Activated CD8-positive, alpha-beta memory T cell treated with anti-CD3 and anti-CD28 coated beads, Interleukin-2, amount 50 U/mL, for 48 hours (primary cell): ENCODE measurements at places on chromosomes 12 and 14.

GRCh38 chr12:98438656-98439230 is 76.6 kb upstream of the TMPO start:
- DNase-seq: no peak

DNA sequence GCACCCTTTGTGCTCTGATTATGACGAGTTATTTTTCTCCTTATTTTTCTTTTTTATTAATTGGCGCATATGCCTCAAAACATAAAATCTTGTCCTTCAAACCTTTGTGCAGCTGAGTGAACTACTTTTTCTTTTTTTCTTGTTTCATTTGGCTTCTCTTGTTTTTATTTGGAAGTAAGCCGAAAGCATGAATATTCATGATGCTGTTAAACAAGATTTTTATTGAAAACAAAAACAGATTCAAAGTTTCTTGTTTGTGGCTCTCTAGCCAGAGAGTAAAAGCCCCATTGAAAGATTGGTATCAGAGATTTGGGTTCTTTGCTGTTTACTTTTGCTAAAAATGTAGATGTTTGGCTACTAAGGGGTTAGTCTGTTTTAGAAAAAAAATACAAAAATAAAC is 183.8 kb downstream of the TMEM132C start:
- no peak for DNase-seq

GRCh38 chr12:89709157-89709994 is 738 bp upstream of the ATP2B1 start:
- peak; percentile 99 for DNase-seq

GRCh38 chr14:32630701-32631100 is 301.6 kb downstream of the AKAP6 start:
- DNase-seq: no peak

DNA sequence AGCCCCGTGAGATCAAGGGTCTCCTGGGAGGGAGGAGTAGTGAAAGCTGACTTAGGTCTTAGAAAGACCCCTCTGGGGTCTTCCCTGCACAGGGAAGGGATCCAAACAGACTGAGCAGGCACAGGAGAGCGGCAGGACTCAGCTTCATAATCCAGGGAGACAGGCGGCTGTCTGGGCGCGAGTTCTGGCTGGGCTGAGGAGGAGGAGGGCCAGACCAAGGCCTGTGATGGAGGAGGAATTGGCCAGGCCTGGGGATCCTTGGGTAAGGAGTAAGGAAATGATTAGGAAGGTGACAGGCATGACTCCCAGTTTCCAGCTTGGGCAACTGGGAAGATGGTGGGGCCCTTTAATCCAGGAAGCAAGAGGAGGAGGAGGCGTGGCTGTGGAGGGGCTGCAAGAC is 93.1 kb downstream of the DICER1 start:
- no peak for DNase-seq

DNA sequence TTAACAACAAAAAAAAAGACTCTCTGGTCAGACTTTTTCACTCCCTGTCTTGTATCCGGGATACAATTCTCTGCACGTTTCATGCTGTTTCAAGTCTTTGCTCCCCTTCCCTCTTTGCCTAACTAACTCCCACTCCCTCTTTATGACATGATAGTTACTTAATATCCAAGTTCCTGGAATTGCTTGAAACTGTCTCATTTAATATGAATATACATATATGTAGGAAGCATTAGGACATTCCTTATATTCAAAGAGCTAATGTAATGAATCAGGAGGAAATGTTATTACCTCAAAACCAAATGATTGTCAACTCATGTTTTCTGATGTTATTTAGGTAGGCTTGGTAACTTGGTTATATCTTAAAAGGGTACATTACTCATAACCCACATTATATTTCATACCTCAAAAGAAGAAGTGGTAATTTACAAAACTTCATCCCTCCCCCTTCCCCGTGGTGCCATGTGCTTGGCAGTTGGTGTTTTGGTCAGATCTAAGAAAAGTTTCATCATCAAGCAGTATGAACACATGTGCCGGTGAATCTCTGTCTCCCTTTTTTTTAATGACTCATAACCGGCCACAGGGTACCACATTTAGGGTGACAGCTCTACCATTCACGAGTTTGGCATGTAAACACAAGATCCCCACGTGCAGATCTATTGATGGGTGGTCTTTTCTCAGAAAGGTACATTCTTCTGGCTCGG is 56.5 kb downstream of the HCAR2 start:
- peak; percentile 63 for DNase-seq

DNA sequence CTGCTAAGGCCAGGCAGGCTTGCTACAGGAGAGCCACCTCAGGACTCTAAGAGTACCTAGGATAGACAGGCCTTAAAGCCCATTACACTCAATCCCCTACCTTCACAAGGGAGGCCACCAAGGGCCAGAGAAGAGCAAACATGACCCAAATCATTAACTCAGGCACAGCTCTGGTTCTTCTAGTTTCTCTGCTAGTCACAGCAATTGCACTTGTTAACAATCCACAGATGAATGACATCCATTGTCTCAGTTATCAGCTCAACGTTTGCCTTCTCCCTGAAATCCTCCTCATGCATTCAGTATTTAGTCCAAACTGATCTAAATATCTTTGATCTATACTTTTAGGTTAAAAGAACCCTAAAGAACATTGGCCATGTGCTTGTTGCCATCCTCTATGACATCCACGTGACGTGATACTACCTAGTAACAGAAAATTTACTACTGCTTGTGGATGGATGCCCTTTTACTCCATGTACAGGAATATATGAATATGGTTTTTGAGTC is 164.5 kb downstream of the STXBP6 start:
- DNase-seq: no peak

DNA sequence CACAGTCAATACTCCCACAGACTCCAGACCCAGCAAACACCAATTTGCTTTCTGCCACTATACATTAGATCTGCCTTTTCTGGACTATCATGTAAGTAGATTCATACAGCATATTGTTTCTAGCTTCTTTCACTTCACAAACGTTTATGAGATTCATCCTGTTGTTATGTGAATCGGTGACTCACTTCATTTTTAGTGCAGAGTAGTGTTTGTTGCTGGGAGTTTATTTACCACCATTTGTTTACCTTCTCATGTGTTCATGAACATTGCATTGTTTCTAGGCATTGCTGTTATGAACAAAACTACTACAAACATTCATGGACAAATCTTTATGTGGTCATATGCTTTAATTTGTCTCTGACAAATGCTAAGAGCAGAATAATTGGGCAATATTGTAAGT is 807.8 kb upstream of the TMEM132C start:
- no peak for DNase-seq

GRCh38 chr14:53375599-53375998 is 222.5 kb upstream of the DDHD1 start:
- no peak for DNase-seq

DNA sequence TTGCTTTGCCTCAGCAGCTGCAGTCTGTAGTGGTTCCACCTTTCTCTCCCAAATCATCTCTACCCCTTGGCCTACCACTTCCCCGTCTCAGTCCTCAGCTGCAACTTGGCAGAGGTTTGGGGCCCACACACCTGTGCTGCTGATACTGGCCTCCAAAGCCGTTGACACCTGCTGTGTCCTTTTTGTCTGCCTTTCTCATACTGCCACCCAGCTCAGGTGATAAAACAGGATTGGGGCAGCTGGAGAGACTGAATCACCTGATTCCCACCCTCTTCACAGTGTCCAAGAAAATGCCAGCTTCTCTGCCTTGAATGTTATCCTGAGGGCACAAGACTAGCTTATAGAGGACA is 103.7 kb downstream of the ETV6 start:
- no peak for DNase-seq

- no peak for DNase-seq
These were observed 35.2 kb downstream of the RILPL1 start for GRCh38 chr12:123498126-123498825.

- no peak for DNase-seq
These were observed 175.3 kb upstream of the CLEC14A start for GRCh38 chr14:38431156-38431555.

DNA sequence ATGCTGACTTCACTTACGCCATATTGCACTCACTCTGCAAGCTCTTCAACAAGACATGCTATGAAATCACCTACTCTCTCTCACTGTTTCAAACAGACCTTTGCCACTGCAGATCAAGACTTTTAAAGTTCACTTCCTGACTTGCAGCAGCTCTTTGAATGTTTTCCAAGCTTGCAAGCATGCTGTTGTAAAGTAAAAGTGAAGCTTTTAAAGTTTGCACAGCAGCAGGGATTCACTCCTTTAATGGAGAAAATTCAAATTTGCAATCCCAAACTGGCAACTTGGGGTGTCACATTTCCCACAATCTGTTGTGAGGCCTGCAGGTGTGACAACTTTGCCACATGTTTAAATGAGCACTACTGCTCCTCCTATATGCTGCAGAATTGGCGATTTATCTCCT is 270.9 kb downstream of the ALX1 start:
- no peak for DNase-seq

DNA sequence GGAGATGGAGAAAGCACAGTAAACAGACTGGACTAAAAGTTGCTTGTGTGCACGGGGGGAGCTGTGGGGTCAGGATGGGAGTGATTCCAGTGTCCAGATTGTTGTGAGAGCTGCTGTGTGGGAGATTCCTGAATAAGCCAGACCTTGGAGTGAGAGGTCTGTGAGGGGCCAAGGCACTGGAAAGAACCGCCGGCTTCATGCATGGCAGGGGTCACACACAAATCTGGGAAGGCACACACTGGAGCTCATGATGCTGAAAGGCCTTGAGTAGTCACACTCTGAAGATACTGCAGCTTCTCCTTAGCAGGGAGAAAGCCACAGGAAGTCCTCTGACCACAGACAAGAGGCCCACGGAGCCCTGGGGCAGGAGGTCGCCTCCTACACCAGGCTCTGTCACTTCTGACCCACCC is 23.1 kb downstream of the ADCY6 start:
- no peak for DNase-seq

GRCh38 chr14:21030531-21030930 is 514 bp downstream of the TPPP2 start:
- DNase-seq: no peak

DNA sequence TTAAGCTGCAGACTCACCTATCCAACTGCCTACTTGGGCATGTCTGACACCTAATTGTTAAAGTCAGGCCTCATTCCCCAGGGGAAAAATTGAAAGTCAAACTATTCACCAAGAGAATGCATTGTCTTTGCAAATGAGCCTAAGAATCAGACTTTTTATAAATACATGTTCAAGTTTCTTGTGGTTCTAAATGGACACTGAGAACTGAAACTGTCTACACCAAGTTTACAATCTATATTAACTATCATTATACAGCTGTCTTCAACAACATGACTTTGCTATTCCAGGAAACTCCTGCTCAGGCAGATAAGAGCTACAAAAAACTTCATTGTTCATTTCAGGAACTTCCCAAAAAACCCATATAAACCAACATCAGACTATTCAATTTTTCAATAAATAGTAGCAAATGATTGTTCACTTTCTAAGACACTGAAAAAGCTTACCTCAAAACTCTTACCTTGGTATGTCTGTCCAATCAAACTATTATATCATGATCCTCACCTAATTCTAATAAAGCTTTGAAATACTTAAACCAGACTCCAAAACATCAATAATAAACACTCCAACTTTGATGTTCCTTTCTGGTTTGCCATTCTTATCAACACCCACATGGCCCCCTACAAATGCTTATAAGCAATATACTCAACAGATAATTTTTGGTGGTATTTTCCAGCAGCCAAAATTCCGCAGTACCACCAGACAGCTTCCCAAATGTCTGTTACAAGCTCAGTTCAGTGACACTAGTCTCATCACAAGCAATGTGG is 24.2 kb downstream of the CDK17 start:
- no peak for DNase-seq

DNA sequence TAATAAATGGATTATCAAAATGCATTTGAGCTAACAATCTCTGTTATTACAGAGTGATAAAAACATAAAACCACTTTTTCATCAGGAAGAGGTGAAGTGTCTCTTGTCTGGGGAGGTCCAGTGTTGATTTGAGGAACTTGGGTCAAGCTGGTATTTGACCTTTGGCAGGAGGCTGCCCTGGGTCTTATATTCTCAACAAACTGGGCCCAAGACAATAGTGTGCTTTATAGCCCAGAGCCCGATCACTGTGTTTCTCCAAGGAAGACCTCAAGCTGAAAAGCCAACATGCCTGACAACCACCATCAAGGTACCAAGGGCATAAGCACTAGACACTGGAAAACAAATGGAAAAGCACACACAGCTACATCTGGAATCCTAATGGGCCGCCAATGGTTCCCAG is 137.0 kb downstream of the SLC25A21 start:
- DNase-seq: no peak

DNA sequence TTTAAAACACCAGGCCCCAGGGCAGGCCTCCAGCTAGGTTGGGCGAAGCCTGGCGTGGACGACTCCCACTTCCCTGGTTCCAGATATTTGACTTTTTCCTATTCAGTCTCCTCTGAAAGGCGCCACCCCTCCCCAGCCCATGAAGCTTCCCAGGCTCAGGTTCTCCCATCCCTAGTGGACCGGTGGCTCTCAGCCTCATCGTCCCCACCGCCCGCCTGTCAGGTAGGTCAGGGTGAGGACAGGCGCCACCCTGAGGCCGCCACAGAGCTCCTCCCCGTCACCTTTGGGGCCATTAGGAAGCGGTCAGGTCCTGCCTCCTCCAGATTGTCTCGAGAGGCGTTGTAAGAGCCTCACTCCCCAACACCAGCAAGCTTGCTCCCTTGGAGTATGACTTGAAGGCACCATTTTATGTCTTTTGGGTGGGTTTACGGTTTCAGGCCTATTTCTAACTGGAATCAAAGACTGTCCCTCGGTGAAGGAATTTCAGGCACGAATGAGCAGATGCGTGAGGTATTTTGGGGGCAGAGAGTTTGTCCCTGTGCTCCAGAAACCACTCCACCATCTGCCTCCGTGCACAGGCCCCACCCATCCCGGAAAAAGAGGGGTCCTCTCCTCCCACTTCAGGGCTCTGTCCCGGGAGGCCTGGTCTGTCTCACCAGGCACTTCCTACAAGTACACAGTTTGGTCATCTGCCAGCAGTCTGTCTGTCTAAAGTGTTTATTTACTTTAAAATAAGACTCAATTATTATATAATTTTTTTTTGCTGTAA is 55.6 kb downstream of the TSPAN9 start:
- DNase-seq: no peak

DNA sequence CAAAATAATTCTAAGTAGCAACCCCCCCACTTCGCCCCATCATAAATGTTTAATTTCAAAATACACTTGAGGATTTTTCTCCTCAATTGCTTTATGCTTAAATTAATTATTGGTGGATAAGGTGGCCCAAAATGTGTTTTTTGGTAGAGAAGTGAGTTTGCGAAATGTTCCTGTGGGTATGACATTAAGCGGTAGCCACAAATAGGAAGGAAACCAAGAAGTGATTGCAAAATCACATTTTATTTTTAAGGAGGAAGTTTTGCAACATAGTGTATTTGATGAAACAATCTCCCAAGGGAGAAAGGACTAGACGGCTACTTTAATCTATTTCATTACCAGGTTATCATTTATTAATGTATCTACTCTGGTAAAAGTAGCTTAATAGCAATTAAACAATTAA is 25.5 kb downstream of the SLC25A3 start:
- DNase-seq: no peak

DNA sequence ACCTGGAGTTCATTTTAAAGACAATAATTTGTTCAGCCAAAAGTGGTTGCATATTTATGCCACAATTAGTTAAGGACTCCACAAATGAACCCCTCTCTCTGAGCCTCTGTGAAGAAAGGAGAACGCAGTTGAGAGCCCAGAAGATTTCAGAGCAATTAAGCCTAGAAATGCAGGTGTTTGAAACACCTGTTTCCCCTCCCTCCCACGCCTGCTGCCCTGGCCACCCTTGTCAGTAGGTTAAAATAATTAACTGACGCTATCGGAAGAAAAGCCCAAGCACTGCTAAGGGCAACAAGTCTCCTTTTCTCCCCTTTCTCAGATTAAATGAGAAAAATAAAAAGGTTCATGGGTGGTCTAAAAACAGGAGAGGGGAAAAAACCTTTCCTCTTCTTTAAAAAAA is 99.2 kb downstream of the PPM1A start:
- DNase-seq: no peak
